Activated CD4-positive, alpha-beta T cell treated with anti-CD3 and anti-CD28 coated beads, Interleukin-2, amount 10 ng/mL, durations not matched to agents 24 days and 14 days (primary cell): ENCODE measurements at places on chromosomes 4 and X.

- DNase-seq: no peak
Observed at GRCh38 chrX:37759878-37760418, 19.9 kb upstream of the CYBB start.

- no peak for DNase-seq
Observed at GRCh38 chr4:87965501-87965975, 10.0 kb upstream of the SPP1 start.

- DNase-seq: peak; percentile 79
Observed at GRCh38 chrX:71178908-71179307, 34.3 kb downstream of the NLGN3 start.

DNA sequence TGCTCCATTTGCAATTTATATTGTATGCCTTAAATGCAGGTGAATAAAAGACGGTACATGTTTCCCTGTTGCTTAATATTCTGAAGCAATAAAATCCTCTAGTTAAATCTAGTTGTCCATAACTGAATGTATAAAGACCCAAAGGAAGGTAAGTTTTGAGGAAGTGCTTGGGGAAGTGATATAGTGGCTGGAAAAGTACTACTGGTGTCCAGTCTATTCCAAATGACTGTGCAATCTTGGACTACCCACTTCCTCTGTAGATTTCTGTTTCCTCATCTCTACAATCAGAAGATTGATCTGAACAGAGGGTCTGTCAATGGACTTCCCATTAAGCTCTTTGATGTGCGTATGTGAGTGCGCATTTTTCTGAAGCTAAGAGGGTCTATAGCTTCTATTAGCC, 17.0 kb downstream of the SNCA start:
- DNase-seq: no peak

DNA sequence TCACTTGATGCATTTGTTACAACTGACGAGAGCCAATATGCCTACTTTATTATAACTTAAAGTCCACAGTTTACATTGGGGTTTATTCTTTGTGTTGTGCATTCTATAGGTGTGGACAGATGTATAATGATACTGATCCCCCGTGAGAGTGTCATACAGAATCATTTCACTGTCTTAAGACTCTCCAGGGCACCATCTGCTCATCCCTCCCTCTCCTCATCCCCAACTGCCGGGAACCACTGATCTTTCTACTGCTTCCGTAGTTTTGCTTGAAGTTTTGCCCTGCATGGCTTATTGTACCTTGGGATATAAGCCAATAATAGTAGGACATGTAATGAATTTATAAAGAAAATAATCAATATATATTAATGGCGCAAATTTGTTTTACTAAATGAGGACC, 137.8 kb upstream of the MSX1 start:
- no peak for DNase-seq

DNA sequence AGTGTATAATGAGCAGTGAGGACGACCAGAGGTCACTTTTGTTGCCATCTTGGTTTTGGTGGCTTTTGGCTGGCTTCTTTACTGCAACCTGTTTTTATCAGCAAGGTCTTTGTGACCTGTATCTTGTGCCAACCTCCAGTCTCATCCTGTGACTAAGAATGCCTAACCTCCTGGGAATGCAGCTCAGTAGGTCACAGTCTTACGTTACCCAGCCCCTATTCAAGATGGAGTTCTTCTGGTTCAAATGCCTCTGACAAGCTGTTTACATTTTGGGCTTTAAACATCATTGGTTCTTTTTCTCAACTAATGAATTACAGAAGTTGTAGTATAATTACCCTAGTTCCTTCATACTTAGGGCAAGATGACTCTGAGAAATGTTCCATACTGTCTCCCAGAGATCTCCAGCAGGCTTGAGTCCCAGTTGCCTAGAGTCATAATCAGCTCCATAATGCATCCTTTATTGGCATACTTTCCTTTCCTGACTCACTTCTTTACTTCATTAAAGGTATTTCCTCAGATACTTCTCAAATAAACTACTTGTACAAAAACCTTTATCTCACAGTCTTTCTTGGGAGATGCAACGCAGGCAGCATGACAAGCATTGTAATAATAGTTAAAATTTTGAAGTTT, 136.5 kb downstream of the KDM6A start:
- no peak for DNase-seq

DNA sequence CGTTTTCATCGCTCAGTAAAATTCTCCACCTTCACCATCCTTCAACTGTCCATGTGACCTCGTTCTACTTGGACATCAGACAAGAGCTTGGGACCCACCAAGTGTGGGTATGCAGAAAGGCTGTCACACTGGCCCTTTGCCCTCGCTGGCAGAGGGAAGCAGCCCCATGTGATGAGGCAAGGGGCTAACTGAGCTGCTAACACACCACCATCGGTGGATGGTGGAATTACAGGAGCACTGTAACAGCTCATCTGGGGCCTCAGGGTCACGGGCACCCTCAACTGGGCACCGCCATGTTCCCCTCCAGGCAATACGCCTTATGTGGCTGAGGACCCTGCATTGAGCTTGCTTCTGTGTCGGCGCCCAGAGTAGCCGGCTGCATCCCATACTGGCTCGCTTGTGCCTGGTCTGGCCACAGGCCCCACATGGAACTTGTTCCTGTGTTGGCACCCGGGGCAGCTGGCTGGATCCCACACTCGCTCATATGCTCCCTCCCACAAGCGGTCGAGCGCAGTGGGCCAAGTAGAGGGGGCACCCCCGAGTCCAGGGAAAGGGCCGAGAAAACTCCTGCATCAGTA, 109.5 kb downstream of the TAB3 start:
- no peak for DNase-seq

GRCh38 chr4:188138227-188138626, 1.0 kb upstream of the TRIML1 start:
- no peak for DNase-seq

DNA sequence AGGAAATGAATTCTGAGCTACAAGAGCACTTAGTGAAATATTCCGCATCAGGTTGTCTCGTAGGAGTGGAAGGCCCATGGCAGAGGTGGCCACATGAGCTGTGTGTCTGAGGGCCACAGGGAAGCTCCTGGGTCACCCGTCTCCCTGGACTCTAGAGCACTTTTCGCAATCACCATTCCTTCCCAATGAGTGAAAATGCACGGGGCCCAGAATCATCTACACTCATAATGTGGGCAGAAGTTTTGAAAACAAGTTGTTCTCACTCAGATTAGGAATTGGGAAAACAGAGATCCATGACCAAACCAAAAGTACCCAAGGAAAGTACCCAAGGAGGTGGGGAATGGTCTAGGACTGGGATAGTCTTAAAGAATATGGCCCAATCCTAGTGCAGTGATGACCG, 94.4 kb downstream of the SCD5 start:
- DNase-seq: no peak

- no peak for DNase-seq
Observed at GRCh38 chr4:109990261-109991257, 77.9 kb downstream of the EGF start.

DNA sequence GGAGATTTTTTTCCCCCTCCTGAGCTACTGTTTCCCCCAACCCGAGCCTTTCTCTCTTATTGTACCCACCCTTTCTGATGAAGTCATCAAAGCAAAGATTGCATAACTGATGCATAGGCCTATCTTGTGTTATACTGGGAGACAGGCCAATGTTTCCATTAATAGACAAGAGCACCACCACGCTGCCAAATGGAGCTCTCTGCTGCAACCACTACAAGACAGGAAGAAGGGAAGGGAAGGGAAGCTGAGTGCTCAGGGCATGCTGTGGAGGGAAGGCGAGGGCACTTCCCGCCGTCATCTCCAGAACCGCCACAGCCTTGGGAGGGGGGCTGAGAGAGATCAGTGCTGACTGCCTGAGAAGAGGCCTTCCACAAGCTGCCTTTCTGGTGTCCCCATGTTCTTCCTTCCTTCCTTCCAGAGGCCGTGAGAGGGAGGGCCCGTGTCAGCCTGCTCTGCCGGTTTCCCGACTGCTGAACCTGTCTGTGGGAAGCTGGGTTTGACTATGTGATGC, 75.0 kb downstream of the MGST2 start:
- no peak for DNase-seq

DNA sequence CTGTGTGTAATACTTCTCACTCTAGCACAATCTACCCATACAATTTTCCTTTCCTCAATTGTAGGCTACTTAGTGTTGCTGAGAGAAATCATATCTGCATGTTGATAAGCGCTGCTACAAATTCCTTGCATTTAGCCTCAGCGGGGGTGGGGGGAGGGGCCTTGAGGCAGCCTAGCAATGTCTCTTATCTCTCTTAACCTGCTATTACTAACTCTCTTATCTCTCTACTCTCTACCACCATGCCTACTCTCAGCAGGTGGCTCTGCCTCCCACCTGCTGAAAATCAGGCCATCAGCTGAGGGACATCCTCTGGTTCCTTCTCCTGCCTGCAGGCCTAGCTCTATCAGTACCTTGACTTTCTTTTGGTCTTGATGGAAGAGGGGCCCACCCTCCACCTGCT, 98.9 kb downstream of the GPR82 start:
- no peak for DNase-seq

DNA sequence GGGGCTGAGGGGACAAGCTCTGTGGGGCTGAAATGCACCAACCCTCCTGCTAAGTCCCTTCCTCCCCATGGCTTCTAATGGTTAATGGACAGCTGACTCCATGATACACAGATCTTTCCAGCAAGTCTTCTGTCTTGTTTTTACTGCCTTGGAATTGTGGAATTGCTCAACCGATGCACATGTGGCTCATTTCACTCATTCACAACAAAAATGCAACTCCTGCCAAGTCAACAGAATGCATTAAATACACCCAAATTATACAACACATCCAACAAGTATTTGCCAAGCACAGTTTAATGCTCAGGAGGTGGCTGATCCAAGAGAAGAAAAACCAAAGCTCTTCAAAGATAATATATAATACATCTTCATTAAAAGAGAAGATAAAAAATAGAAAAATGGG, 61.9 kb upstream of the PAGE4 start:
- no peak for DNase-seq

GRCh38 chr4:92599044-92599443, 295.3 kb downstream of the GRID2 start:
- DNase-seq: no peak

DNA sequence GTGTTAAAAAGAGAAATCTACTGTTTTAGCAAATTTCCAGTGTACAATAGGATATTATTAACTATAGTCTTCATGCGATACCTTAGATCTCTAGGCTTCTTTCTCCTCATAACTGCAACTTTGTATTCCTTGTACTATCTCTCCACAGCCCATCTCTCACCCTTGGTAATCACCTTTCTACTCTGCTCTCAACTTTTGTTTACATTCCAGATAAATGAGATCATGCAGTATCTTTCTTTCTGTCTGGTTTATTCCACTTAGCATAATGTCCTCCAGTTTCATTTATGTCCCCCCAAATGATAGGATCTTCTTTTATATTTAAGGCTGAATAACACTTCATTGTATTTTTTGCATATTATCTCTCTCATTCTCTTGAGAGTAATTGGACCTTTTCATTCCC, 165.5 kb downstream of the HS3ST1 start:
- no peak for DNase-seq

DNA sequence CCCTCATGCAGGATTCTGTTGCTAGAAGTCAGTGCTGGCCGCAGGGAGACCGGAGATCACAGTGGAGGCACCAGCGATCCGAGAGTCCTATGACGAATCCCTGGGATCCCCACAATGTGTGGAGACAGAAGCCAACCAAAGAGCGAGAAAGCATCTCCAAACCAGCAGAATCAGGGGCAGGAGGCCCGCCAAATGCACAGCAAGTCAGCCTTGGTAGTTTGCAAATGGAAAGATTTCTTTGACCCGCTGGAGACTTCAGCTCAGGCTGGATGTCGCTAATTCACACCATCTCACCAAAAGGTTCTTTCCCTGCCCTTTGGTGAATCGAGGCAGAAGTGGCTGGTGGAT, 505 bp upstream of the PKD2 start:
- DNase-seq: no peak

- no peak for DNase-seq
Observed at GRCh38 chr4:44522761-44523445, 74.3 kb upstream of the KCTD8 start.

DNA sequence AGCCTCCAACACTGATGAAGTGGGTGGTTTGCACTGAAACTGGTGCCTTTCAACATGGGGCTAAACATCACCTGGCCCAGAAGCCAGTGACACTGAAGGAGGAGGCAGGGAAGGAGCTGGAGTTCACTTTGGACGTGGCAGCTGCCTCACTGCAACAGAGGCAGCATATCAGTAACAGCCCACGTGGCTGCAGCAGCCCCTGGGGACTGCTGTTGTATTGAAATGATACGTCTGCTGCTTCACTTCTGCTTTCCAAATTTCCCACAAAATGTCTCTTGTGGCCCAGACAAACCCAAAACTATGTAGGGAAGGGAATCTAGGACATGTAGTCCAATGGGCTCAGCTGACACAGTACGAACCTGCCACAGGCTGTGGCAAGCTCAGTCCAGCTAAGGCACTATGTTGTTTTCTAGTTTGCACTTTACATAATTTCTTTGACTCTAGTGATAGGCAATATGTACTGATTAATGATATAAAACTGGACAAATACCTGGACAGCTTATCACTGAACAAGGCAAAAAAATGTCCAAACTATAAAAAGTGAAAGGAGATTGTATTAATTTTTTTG, 84.7 kb upstream of the RAPGEF2 start:
- no peak for DNase-seq

DNA sequence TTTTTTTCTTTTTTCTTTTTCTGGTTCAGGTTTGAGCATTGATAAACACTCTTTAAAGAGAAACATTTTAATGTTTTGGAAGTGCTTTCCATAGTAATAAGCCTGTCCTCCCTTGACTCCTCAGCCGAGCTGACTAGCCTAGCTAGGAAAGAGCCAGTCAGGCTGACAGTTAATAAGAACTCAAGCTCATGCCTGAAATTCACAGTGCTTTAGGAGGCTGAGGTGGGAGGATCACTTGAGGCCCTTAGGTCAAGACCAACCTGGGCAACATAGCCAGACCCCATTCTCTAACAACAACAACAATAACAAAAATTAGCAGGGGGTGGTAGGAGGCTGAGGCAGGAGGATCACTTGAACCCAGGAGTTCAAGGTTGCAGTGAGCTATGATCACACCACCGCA, 53.4 kb upstream of the ZCCHC13 start:
- no peak for DNase-seq

DNA sequence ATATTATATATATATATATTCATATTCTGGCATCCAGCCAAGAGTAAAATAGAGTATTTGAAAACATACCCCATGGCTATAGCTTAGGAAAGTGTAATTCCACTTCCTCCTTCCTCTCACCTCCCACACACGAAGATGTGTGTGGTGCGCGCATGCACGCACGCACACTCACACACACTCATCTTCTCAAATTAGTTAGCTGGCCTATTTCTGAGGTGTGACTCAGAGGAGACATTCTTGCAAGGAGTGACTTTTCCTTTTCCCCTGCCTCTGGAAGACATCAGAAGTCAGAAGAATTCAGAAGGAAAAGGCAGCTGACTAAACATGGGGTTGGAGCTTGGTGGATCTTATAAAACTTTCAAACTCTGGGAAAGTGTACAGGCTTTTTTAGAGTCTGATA, 8.8 kb downstream of the ENPEP start:
- DNase-seq: no peak

DNA sequence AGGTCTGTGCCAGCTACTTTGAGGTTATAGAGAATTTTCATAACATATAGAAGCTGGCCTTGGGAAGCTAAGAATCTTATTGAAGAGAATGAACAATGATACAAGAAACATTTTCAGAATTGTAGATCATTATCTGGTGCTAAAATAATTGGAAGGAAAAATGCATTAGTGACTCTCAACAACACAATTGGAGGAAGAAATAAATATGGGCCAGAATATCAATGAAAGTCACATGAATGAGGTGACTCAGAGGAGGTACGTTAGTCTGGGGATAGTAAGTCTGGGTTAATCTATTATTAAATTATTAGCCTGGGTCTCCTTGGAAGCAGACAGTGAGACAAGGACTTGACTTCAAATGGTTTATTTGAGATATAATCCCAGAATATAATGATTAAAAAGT, 529.3 kb upstream of the SLIT2 start:
- no peak for DNase-seq

GRCh38 chr4:105632599-105632998, 75.9 kb downstream of the INTS12 start:
- no peak for DNase-seq
